ENCODE measurements at places on chromosomes 12 and 14.

GRCh38 chr14:73725116-73726024 is 11.2 kb upstream of the PNMA1 start:
- DNase-seq, result no peak

DNA sequence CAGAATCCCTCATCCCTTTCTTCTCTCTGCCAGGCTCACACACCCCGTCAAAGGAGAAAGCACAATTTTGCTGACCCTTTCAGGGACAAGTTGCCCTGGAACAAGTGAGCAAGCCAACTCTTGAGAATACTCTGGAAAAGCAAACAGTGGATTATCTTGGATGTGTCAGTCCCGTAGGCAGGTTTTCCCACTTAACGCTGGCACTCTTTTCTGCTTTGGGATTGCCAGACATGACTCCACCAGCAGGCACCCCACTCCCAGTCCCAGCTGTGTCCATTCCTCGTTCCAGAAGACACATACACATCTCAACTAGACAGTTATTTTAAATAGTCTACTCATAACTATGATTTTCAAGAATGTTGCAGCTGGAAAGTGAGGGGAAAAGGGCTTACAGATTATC is 145.5 kb upstream of the CDKN3 start:
- DNase-seq, result no peak

GRCh38 chr12:52771505-52771904 is 5.6 kb downstream of the KRT76 start:
- no peak for DNase-seq

DNA sequence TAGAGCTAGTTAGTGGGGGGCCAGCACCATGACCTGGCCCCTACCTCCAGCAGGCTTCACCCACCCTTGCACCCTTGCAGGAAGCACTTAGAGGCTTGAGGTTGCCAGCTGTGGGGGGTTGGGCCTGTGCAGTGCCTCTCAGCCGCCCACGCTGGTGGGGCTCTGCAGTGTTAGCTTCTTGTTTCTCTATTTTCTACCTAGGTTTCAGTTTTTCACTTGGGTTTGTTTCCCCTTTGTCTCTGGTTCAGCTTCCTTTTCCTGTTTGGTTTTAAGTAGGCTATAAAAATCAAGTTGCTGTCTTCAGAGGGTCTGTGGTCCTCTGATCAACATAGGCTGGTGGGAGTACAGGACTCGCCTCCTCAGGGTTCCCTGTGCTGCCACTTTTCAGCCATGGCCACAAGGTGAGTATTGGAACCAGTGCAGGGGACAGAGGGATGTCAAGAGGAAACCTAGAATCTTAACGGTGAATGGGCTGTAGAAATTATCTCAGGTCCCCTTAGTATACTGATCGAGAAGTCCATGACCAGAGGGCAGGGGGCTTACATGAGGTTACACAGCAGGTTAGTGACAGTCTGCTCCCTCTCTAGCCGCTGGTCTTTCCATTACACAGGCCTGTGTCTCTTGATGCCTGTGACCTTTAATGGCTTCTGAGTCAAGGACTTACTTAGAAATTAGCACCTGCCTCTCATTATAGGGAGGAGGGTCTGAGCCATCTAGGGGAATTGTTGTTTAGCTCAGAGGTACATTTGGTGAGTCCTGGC is at the start of gene EVL:
TSS of gene EVL (plus strand) at position 312 of the 761 bp plus-strand sequence. CDS start at position 391, 79 bp downstream.
- no peak for DNase-seq

DNA sequence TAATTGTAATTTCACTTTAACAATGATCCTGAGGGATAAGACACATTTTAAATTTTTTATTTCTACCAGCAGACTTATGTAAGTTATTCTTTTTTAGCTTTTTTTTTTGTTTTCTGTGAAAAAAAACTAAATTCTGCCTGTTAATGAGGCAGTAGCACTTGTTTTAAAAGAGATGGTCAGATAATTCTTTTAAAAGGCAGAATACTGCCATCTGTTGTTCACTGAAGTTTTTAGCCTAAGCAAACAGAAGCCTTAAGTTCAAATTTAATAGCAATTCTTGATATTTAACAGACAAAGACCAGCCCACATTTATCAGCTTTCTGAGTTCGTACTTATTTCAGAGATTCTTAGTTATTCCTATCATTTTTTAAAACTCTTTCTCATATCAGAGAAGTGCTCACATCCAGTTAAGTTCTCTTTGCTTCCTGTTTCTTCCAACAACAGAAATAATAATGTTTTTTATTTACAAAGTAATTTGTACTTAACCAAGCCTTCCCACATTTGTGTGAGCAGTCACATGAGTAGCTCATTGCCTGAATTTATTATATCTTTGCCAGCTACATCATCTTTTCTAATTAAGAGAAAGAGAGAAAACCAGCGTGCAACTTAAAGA is 93.4 kb upstream of the SLCO1C1 start:
- peak; percentile 50 for DNase-seq

GRCh38 chr12:78562368-78563205 is 302.0 kb upstream of the SYT1 start:
- peak; percentile 24 for DNase-seq

DNA sequence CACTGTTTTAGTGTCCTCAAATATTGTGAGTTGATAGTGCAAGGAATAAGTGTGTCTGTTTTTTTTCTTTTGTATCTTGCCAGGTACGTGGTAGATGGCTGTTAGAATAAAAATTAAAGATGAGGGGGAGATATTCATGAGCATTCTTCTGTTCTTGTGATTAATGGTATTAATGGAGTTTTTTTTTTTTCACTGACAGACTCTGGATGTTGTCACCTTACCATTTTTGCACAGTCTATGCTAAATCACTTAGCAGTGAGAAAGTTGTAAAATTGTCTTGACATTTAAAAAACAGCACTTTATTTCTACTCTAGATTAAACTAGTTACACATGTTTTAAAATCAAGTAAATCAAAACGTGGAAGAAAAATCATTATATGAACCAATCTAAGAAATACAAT is 204.3 kb downstream of the MDGA2 start:
- DNase-seq, result no peak

DNA sequence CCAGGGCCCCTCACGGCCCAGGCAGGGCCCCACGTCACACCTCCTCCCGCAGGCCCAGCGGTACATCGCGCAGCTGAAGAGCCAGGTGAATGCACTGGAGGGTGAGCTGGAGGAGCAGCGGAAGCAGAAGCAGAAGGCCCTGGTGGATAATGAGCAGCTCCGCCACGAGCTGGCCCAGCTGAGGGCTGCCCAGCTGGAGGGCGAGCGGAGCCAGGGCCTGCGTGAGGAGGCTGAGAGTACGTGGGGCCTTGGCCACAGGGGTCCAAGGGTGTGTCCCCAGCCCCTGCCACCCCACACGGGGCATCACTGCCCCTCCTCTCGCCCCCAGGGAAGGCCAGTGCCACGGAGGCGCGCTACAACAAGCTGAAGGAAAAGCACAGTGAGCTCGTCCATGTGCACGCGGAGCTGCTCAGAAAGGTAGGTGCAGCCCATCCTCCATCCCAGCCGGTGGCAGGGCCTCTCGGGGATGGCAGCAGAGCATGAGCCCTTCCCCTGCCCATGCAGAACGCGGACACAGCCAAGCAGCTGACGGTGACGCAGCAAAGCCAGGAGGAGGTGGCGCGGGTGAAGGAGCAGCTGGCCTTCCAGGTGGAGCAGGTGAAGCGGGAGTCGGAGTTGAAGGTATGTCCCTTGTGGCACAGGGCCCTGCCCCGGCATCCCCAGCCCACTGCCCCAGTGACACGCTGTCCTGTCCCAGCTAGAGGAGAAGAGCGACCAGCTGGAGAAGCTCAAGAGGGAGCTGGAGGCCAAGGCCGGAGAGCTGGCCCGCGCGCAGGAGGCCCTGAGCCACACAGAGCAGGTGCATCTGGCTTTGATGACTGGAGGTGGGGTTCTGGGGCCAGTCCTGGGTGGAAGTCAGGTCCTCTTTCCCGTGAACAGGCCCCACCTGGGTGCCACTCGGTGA is 20.9 kb downstream of the HIP1R start:
- DNase-seq, result no peak
